Thoracic aorta (tissue), 2 donors: ENCODE measurements at places on chromosomes 3 and 15. TPM values are rescaled to one million over a fixed set of nuclear protein-coding genes. Genes with fewer than 3 reads are reported as not detected.

DNA sequence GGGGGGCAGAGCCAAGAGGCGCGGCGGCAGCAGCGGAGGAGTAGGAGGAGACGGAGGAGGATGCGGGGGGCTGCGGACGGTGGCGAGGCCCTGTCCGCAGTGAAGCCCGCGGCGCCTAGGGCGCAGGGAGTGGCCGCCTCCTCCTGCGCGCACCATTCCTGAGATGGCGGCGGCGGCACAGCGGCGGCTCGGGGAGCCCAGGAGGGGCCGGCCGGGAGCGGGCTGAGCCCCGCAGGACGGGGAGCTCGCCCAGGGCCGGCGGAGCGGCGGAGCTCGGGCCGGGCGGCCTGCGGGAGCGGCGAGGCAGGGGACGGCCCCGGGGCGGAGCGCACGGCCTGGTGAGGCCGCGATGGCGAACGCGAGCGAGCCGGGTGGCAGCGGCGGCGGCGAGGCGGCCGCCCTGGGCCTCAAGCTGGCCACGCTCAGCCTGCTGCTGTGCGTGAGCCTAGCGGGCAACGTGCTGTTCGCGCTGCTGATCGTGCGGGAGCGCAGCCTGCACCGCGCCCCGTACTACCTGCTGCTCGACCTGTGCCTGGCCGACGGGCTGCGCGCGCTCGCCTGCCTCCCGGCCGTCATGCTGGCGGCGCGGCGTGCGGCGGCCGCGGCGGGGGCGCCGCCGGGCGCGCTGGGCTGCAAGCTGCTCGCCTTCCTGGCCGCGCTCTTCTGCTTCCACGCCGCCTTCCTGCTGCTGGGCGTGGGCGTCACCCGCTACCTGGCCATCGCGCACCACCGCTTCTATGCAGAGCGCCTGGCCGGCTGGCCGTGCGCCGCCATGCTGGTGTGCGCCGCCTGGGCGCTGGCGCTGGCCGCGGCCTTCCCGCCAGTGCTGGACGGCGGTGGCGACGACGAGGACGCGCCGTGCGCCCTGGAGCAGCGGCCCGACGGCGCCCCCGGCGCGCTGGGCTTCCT, at the start of gene GPR27:
GPR27 (plus strand) TSS at position 155 of the 909 bp plus-strand sequence; CDS start at position 350, 195 bp downstream.
- H3K4me1 ChIP-seq = no peaks in the 10 kb centered on the region
- H3K4me3 ChIP-seq = peak within 1 kb of the TSS; percentile 59
- H3K27ac ChIP-seq = no peak within 1 kb of the TSS
- DNase-seq = no peak
- H3K36me3 ChIP-seq = no peaks in the 10 kb centered on the region

GRCh38 chr3:13045904-13046568, 27.2 kb downstream of the IQSEC1 start:
- DNase-seq = no peak
- no peak overlapping the region for H3K4me3 ChIP-seq
- H3K36me3 ChIP-seq = no peaks in the 10 kb centered on the region
- no peaks in the 10 kb centered on the region for H3K4me1 ChIP-seq

DNA sequence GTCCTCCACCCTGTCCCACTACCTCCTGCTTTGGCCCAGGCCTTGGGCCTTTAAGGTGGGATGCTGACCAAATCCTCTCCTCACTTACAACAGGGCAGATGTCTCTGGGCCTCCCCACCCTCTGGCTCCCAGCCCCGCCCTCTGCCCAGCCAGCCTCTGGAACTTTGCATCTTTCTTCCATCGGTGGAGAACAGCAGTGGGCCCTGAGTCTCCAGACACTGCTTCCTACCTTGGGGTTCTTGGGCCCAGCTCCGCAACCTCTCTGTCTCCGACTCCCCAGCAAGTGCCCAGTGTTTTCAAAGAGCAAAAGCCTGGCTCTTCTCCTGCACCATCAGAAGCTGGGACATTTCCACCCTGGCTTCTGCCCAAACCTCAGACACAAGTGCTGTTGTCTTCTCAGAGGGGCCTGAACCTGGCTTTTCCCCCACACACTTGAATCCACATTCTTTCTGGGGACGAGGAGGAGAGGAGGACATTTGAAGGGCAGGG, 33.1 kb downstream of the MRAS start:
- no peak for DNase-seq
- peaks cover 28% of the 10 kb centered on the region for H3K4me1 ChIP-seq
- no peaks in the 10 kb centered on the region for H3K27me3 ChIP-seq
- H3K27ac ChIP-seq = peak overlapping the region; percentile 22
- H3K36me3 ChIP-seq = no peaks in the 10 kb centered on the region

DNA sequence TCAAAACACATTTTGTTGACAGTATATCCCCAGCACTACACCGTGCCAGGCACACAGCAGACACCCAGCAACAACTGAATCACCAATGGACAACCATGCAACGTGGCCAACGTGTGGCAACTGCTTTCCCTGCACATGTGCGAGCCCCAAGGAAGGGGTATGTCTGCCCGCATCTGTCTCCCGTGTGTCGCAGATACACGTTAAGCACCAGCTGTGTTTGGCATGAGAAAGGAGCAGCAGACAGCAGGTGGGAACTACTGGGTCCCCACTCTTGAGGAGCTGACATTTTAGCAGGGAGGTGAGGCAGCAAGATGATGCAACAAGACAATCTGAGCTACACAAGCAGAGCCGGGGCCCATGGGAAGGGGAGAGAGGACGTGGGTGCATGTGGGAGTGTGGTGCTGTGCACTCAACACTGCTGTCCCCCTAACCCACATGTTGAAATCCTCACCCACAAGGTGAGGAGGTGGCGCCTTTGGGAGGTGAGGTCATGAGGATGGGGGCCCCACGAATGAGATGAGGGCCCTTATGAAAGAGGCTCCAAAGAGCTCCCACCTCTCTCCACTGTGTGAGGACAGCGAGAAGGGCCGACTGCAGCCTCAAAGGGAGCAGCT, 56.2 kb downstream of the ROPN1B start:
- H3K4me3 ChIP-seq = no peak overlapping the region
- H3K27me3 ChIP-seq = no peaks in the 10 kb centered on the region
- no peak for DNase-seq
- no peak overlapping the region for H3K27ac ChIP-seq
- no peaks in the 10 kb centered on the region for H3K4me1 ChIP-seq
- H3K36me3 ChIP-seq = peaks cover 15% of the 10 kb centered on the region

GRCh38 chr3:112718516-112718915, 77.6 kb upstream of the CCDC80 start:
- H3K27ac ChIP-seq = no peak overlapping the region
- no peak for DNase-seq
- no peaks in the 10 kb centered on the region for H3K27me3 ChIP-seq
- no peaks in the 10 kb centered on the region for H3K4me1 ChIP-seq
- H3K4me3 ChIP-seq = no peak overlapping the region
- H3K36me3 ChIP-seq = no peaks in the 10 kb centered on the region

The FYCO1 gene
- total RNA-seq = 86.1 TPM
